Gastrocnemius medialis (tissue), 4 donors: ENCODE measurements at places on chromosomes 5 and 9. TPM values are rescaled to one million over a fixed set of nuclear protein-coding genes. Genes with fewer than 3 reads are reported as not detected.

SLC6A3 gene
- total RNA-seq, result not detected

PTPRD gene
- total RNA-seq, result 2.0 TPM

CTSV gene
- 0.58 TPM for total RNA-seq

SLC45A2 gene
- not detected for total RNA-seq

PCDHB9 gene
- total RNA-seq, result 0.51 TPM

PLPPR1 gene
- not detected for total RNA-seq

GABRA6 gene
- not detected for total RNA-seq

GNA14 gene
- 0.20 TPM for total RNA-seq

SLC25A2 gene
- not detected for total RNA-seq

IFNB1 gene
- not detected for total RNA-seq

EMB gene
- 2.5 TPM for total RNA-seq

EDIL3 gene
- 1.5 TPM for total RNA-seq

IRX1 gene
- total RNA-seq, result not detected

GRCh38 chr5:104793755-104794080 is 1231.1 kb upstream of the NUDT12 start:
- no peaks in the 10 kb centered on the region for H3K4me1 ChIP-seq
- no peaks in the 10 kb centered on the region for H3K36me3 ChIP-seq
- H3K27ac ChIP-seq, result no peak overlapping the region
- no peak overlapping the region for H3K4me3 ChIP-seq
- no peak for DNase-seq
- no peaks in the 10 kb centered on the region for H3K27me3 ChIP-seq

- H3K4me3 ChIP-seq, result no peak overlapping the region
- H3K4me1 ChIP-seq, result no peaks in the 10 kb centered on the region
- no peaks in the 10 kb centered on the region for H3K27me3 ChIP-seq
These were observed 96.8 kb downstream of the CAMK4 start for GRCh38 chr5:111320953-111321352.

GRCh38 chr9:126558051-126558665 is 55.6 kb upstream of the LMX1B start:
- H3K27ac ChIP-seq, result no peak overlapping the region
- H3K4me3 ChIP-seq, result no peak overlapping the region
- DNase-seq, result peak; percentile 50
- H3K27me3 ChIP-seq, result no peaks in the 10 kb centered on the region
- no peaks in the 10 kb centered on the region for H3K4me1 ChIP-seq
- H3K36me3 ChIP-seq, result no peaks in the 10 kb centered on the region

DNA sequence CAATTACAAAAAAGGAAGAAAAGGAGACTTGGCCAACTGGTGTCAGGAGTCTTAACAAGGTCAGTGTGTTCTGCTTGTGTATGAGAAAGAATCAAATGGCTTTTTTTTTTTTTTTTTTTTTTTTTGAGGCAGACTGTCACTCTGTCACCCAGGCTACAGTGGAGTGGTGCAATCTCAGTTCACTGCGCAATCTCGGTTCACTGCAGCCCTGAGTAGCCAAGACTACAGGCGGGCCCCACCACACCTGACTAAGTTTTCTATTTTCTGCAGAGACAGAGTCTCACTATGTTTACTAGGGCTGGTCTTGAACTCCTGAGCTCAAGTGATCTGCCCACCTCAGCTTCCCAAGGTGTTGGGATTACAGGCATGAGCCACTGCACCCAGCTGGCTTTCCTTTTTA is 3.1 kb upstream of the IL7R start:
- H3K36me3 ChIP-seq, result no peaks in the 10 kb centered on the region
- H3K4me1 ChIP-seq, result no peaks in the 10 kb centered on the region
- no peak overlapping the region for H3K4me3 ChIP-seq

DNA sequence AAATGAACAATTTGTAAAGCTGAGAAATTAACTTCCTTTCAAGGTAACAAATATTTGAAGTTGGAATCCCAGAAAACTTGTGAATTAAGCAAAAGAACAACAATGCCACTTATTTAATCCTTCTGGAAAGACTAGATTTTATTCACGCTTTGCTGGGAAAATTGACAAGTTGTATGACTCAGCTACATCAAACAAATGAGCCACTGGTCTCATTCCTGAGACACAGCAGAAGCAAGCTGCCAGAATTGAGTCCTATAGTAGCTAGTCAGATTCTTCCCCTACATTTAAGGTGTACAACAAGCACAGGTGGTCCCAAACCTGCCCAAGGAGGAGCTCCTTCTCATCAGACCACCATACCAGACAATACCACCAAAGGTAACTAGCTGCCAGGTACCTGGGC is 280.7 kb downstream of the SPOCK1 start:
- H3K36me3 ChIP-seq, result no peaks in the 10 kb centered on the region
- no peak for DNase-seq
- H3K4me3 ChIP-seq, result no peak overlapping the region
- H3K4me1 ChIP-seq, result peaks cover 11% of the 10 kb centered on the region

GRCh38 chr9:102631559-102631958 is 363.6 kb upstream of the CYLC2 start:
- H3K4me3 ChIP-seq, result no peak overlapping the region
- H3K4me1 ChIP-seq, result no peaks in the 10 kb centered on the region
- H3K27me3 ChIP-seq, result no peaks in the 10 kb centered on the region
- no peaks in the 10 kb centered on the region for H3K36me3 ChIP-seq

DNA sequence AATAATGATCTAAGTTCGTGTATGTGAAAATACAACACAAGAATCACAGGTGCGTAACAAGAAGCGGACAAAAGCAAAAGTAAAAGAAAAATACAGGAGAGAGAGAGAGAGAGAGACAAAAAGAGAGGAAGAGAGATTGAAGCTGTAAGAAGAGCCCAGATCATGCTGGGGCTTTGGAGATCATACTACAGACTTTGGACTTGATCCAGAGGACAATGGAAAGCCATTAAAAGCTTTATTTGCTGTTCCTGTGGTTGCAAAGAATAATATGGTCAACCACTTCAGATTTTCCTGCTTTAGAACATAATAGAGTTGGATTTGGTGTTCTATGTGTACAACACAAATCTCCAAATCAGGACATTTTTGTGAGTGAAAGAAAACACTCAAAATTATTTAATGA is 561.4 kb downstream of the CAAP1 start:
- H3K27ac ChIP-seq, result no peak overlapping the region
- no peaks in the 10 kb centered on the region for H3K27me3 ChIP-seq
- no peak overlapping the region for H3K4me3 ChIP-seq
- DNase-seq, result no peak

DNA sequence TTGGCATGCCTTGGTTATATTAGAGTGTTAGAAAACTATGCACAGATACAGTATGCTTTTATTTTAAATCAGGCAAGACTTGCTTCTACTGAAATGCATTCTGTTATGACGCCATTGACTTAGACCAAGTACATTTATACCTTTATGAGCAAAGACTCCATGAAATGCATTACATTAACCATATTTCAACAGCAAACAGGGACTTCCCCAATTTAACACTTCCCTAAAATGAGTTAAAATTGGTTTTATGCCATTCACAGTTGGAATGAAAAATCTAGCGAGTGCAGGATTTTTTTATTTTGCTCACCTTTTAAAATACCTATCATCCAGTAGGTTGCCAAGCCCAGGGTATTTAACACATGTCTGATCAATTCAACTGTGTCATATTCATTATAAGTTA is 272.1 kb upstream of the IZUMO3 start:
- DNase-seq, result no peak
- no peak overlapping the region for H3K4me3 ChIP-seq
- no peaks in the 10 kb centered on the region for H3K27me3 ChIP-seq
- no peak overlapping the region for H3K27ac ChIP-seq
- no peaks in the 10 kb centered on the region for H3K36me3 ChIP-seq

DNA sequence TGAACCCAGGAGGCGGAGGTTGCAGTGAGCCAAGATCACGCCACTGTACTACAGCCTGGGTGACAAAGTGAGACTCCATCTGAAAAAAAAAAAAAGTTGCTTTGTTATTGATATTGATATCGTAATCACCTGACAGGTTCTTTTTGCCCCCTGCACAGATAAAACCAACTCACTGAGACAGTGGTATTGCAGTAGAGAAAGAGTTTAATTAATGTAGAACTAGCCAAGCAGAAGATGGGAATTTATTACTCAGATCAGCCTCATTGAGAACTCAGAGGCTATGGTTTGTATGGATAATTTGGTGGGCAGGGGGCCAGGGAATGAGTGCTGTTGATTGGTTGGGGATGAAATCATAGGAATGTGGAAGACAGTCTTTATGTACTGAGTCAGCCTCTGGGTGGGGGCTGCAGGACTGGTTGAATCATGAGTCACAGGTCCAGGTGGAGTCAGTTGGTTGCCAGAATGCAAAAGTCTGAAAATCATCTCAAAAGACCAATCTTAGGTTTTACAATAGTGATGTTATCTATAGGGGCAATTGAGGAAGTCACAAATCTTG is 35.8 kb upstream of the MEGF10 start:
- no peak for DNase-seq
- no peak overlapping the region for H3K4me3 ChIP-seq
- H3K27me3 ChIP-seq, result no peaks in the 10 kb centered on the region
- H3K27ac ChIP-seq, result no peak overlapping the region
- no peaks in the 10 kb centered on the region for H3K4me1 ChIP-seq

DNA sequence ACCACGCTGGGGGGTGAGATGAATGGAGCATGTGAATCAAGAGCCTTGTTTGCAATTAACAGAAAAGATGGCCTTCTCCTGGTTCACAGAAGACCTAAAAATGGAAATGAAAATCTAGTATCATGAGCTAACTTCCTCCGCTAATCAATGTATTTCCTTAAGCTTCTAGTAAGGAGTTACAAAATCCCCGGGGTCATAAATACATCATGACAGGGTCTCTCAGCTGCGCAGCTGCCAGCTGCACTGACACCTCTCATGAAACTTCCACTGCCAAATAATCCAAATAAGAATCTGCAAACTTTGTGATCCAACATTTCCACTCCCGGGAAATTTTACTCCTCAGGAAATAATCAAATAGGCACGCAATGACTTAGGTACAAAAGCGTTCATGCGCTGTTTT is 11.9 kb downstream of the MYO10 start:
- H3K27ac ChIP-seq, result no peak overlapping the region
- no peak for DNase-seq
- H3K4me3 ChIP-seq, result no peak overlapping the region
- H3K27me3 ChIP-seq, result no peaks in the 10 kb centered on the region
- H3K36me3 ChIP-seq, result no peaks in the 10 kb centered on the region

DNA sequence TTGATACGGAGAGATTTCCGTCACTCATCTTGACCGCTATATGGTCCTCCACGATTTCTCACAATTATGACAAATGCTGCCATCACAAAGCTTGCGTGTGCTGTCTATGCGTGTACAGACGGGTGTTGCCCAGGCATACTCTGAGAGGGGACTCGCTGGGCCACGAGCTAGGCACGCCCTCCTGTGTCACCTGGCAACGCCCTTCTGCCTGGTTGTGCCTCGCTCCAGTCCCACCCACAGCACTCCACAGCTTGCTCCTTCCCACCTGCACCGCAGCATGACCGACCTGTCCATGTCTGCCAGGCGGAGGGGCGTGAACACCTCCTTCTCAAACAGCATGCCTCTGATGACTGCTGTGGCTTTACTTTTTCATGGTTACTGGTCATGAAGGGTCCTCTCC is 55.6 kb downstream of the CAMSAP1 start:
- peaks cover 25% of the 10 kb centered on the region for H3K36me3 ChIP-seq
- H3K27ac ChIP-seq, result no peak overlapping the region
- H3K27me3 ChIP-seq, result no peaks in the 10 kb centered on the region
- H3K4me1 ChIP-seq, result no peaks in the 10 kb centered on the region

DNA sequence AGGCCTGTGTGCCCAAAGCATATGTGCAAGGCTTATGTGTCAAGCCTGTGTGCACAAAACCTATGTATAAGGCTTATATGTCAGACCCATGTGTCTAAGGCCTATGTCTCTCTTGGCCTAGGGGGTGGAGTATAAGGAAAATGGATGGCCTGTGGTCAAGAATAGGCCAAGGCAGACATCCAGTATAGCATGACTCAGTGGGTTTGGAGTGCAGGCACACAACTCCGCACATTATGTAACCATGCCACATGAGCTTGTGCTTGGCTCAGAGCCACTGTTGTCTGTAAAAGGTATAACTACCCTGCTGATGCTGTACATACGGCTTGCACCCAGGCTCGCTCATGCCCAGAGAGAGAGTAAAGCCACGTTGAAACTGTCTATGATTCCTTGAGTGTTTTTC is 626.4 kb upstream of the NUDT12 start:
- H3K4me1 ChIP-seq, result peaks cover 11% of the 10 kb centered on the region
- DNase-seq, result no peak
- H3K36me3 ChIP-seq, result no peaks in the 10 kb centered on the region
- no peaks in the 10 kb centered on the region for H3K27me3 ChIP-seq
- no peak overlapping the region for H3K4me3 ChIP-seq

GRCh38 chr5:2454876-2455275 is 296.6 kb downstream of the IRX2 start:
- H3K27ac ChIP-seq, result no peak overlapping the region
- no peaks in the 10 kb centered on the region for H3K36me3 ChIP-seq
- no peak overlapping the region for H3K4me3 ChIP-seq
- H3K4me1 ChIP-seq, result no peaks in the 10 kb centered on the region
- DNase-seq, result no peak

DNA sequence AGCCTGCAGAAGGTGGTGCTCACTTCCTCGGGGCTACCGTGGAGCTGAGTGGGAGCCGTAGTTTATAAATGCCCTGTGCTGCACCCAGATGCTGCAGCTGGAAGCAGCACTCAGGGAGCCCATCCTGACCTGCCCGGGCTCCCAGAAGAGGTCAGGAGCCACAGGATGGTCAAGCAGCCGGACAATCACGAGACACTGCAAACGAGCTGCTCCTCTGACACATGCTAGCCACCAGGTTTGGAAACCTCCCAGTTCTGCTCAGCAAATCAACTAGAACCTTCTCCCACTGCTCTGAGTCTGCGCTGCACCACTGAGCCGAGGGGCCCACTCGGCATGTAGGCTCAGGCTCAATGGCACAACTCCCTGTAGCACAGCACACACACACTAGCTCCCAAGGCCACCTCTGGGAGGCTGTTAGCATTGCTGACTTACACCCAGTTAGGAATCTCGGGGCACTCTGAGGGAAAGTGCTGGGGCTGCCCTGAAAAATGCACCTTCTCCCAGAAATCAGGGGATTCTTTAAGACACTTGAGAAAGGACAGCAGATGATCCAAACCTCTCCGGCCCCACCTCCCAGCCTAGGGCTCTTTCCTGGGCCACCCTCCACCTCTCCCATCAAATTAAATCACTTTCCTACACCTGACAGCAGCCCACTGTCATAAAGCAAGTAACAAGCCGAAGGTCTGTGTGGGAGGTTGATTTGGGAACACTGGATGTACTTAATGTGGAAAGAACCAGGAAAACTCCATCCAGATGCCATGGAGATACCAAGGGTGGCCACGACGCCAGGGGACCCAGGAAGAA is 59.1 kb downstream of the PSMB7 start:
- H3K4me1 ChIP-seq, result peaks cover 10% of the 10 kb centered on the region
- H3K4me3 ChIP-seq, result no peak overlapping the region
- no peak for DNase-seq

DNA sequence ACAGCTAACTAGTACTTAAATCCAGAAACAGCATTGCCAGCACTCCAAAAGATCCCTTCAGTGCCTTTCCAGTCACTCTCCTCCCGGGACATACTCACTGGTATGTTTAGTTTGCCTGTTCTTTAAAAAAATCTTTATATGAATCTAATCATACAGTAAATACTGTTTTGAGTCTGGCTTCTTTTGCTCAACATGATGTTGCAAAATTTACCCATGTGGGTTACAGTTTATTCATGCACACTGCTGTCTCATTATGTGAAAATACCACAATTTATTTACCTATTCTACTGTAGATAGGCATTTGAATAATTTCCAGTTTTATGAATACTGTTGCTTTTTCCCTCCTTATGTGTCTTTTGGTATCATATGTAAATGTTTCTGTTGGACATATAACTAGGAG is 13.5 kb downstream of the NDFIP1 start:
- H3K36me3 ChIP-seq, result no peaks in the 10 kb centered on the region
- no peaks in the 10 kb centered on the region for H3K27me3 ChIP-seq
- H3K27ac ChIP-seq, result no peak overlapping the region
- no peak for DNase-seq
- H3K4me1 ChIP-seq, result peaks cover 20% of the 10 kb centered on the region
